ENCODE measurements at places on chromosomes 2 and 18. TPM values are rescaled to one million over a fixed set of nuclear protein-coding genes. Genes with fewer than 3 reads are reported as not detected.
A peak's percentile ranks its signal among the peaks of the same experiment; 100 is the strongest.

DNA sequence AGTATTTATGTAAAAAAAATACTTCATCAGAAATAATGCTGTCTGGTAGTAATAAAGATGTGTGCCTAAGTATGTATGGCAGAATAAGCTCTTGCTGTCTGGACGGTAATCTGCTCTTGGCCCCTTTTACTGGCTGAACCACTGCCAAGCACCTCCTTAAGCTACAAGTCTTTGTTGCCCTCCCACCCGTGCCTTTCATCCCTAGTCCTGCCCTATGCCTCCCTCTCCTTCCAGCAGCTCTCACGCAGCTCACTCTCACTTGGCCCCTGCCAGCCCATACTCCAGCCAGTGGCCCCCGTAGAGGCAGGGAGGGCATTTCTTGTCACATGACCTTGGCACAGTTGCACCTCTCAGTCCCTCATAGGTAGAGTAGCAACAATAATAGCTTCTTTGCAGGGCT lies 54.5 kb upstream of the NPAS2 start:
- DNase-seq: peak; percentile 35

DNA sequence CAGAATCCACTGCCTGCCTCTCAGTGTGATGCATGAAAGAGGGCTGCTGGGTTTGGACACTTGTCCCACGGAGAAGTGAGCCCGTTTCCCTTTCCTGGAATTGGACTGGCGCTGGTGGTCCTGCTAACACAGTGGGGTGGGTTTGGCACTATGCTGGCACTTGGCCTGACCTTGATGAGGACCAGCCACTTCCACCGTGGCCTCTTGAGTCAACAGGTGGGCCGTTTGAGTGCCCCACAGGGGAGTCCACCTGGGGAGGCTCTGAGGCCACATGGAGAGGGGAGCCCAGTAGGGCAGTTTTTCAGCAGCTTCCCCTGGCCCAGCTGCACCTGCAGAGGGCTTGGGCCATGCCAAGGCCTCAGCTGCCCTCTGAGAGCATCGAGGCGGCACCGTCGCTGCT lies 56.5 kb downstream of the MBP start:
- no peak for DNase-seq

GRCh38 chr18:50195689-50196088 lies 742 bp upstream of the MYO5B start:
- DNase-seq: no peak

Gene ATP6V1C2
- 1.1 TPM for total RNA-seq

Gene EVX2
- not detected for total RNA-seq

Gene CYP27A1
- 44.2 TPM for total RNA-seq

- DNase-seq: no peak
Measured at GRCh38 chr18:51236225-51236624, 38.7 kb upstream of the MEX3C start.

Gene C2orf74
- total RNA-seq: 1.8 TPM

DNA sequence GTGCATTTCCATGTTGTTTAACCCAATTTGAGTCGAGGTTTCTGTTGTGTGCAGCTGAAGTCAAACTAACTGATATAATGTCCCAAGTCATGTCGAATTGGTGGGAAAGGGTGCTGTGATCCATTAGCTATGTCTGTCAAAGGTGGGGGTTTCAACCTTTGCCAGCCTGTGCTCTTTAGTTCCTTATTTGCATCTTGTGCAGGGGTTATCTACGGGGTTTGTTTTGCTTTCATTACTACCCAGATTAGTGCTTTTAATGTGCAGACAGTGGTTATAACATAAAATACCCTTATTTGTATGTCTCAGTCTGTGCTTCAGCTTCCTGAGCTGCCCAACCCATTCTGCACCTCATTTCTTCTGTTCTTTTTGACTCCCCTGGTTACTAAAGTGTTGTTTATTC lies 271.9 kb upstream of the CXCR4 start:
- DNase-seq: peak; percentile 45

Gene LONRF2
- 2.9 TPM for total RNA-seq

DNA sequence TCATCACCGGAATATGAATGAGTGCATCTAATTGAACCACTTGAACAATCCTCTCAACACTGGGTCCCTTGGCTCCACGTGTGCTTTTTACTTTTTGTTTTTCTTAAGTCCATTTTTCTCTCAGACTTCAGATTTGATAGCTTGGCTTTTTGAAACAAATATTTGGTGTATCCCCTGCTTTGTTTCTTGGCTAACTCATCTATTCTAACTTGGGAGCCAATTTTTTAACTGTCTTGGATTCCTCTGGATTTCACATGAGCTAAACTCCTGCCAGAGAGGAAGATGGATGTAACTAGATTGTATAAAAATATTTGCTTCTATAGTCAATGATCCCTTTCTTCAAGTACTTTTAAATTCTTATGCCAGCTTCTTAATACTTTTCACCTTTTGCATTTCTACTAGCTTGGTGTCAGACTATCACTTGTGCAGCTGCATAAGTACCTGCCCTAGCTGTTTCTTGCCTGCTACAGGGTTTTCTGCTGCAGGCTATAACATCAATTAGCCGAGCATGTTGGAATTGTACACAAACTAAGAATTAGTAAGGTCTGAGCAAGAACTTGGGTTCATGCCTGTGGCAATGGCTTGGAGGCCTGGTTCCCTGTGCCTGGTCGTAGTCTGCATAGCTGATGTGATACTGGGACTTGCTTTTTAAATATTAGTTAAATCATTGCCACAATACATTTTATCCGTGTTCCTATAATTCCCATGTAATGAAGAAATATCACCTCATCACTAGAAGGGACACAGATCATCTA lies 281.5 kb downstream of the EN1 start:
- peak; percentile 23 for DNase-seq

DNA sequence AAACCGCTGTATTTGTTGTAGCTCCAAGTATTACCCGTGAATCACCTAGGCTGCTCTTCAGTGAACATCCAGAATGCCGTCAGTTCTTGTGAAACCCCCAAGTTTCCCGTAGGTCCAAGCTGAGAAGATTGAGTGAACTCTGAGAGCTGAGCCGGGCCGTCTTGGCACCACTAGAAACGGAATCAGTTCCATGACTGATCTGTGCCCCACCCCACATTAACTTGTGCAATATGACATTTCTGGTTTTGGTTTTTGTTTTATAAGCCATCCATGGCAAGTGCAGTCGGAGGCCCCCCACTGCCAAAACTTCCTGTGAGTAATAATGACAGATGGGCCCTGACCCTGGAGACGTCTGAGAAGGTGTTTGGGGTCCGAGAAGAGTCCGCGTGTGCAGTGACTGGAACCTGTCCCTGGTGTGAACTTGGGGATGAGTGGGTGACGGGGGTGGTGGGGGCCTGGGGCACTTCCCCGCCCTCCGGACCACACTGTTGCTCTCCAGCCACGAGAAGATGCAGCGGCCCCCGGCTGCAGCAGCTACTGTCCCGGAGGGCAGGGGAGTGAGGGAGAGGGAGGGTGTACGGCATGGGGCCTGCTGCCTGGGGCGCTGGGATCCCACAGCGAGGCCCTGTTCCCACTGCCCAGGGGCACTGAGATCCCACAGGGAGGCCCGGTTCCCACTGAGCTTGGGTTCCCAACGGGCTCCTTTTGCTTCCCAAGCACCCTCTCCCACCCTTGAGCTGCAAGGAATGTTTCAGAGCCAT lies 26.5 kb downstream of the NFATC1 start:
- no peak for DNase-seq

DNA sequence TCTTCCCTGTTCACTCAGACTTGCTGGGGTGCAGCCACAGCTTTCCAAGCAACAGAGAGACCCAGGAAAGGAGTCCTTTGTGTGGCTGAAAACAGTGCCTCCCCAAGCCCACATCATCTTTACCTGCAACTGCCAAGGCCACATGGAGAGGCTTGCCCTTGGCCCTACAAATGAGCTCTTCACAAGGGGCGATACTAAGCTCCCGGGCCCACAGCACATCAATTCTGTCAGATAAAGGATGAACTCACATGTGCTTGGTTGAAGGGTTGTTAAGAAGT lies 42.3 kb upstream of the SH3RF3 start:
- no peak for DNase-seq

Gene TEKT4
- total RNA-seq: not detected

DNA sequence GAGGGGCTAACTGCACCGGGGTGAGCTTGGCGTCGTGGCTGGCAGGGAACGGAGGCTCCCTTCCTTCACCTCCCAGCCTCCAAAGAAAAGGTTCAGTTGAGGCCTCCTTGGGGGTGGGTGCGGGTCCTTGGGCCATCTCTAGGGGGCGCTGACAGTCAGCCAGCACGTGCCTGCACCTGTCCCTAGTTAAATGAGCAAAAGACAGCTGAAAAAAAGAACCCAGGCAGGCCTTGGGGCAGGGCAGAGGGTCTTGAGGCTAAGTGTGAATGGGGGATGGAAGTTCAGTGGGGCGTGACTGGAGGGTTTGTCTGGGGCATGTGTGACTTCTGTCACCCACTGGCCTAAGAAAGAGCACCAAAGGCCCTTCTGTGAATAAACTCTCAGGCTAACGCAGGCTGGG lies 56.4 kb downstream of the ZFP36L2 start:
- DNase-seq: peak; percentile 65

GRCh38 chr18:74261053-74261713 lies 30.6 kb downstream of the CYB5A start:
- no peak for DNase-seq

Gene IL18R1
- total RNA-seq: 1.8 TPM

GRCh38 chr2:11679486-11680181 lies 9.6 kb upstream of the NTSR2 start:
- no peak for DNase-seq

Gene TANC1
- total RNA-seq: 35.1 TPM

DNA sequence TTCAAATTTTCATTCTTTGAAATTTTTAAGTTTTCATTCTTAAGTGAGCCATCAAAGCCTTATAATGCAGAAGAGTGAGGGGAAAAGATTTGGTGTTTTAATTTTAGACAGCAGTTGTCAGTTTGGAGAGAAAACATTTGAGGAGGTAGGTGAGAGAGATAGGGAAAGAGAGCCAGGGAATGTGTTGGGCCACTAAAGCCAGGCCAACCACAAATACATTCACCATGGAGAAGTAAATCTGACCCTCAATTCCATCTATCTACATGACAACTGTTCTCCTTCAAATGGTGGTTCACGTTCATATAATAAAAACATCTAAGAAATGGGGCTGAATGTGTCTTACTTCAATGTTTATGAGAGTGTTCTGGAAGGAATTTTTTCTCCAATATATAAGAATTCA lies 553.0 kb upstream of the SYT4 start:
- DNase-seq: no peak

GRCh38 chr2:12035029-12035720 lies 288.7 kb downstream of the LPIN1 start:
- no peak for DNase-seq

- no peak for DNase-seq
Measured at GRCh38 chr2:179711375-179711774, 150.0 kb downstream of the ZNF385B start.

Gene FAP
- total RNA-seq: 6.4 TPM

Gene DNAJC27
- 3.6 TPM for total RNA-seq

DNA sequence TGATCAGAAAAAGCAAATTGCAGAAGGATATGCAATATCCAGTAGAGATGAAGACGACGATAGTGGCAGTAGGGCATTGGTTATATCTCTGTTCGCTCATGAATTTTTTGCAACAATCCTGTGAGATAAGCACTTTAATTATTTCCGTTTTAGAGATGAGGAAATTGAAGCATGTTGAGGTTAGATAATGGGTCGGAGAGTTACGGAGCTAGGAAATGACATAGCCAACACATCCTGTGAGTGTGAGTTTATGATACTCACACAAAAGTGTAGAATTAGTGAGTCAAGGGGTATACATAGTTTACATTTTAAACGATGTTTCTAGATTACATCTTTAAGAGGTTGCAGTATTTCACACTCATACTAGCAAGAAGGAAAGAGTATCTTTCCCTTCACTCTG lies 123.1 kb upstream of the ARL4C start:
- no peak for DNase-seq

Gene RAMP1
- total RNA-seq: 22.2 TPM

GRCh38 chr2:95010126-95010525 lies 15.4 kb upstream of the MAL start:
- DNase-seq: no peak

DNA sequence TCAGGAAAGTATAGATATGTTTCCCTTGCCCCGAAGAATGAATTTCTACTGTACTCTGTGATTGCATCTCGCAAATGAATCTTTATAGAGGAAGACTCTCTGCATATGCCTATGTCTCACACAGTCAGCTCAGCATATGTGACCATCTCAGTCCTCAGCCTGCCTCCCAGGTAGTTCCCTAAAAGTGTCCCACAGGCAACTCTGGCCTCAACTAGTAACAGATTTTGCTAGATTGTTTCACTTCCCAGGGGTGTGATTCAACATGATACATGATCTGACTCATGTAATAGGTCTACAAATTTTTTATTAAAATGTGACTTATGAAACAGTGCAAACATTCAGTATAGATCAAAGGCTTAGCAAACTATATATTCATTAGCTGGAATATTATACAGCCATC lies 296.6 kb upstream of the CRIM1 start:
- no peak for DNase-seq

DNA sequence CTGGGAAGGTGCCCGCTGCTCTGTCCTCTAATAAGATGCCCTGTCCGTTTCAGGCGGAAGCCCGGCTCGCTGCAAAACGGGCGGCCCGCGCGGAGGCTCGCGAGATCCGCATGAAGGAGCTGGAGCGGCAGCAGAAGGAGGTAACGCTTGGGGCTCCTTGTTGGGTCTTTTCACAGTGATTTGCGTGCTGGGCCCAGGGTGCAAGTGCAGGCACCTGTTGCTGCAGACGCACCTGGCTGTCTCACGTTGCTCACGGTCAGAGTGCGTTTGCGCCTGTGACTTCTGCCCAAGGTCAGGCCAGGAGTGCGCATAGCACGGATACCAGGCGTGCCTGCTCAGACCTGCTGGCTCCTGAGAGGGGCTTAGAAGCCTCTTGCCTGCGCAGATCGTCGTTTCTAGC lies 81.1 kb downstream of the LRRFIP1 start:
- no peak for DNase-seq

Gene SNX17
- total RNA-seq: 70.4 TPM

Data from stomach (tissue), 19 donors.